Activated CD4-positive, alpha-beta T cell treated with anti-CD3 and anti-CD28 coated beads, Interleukin-10, Interleukin-2, amounts not matched to agents 100 ng/mL and 50 ng/mL, durations not matched to agents 16 hours and 8 hours (primary cell): ENCODE measurements at places on chromosomes 6 and 20.

DNA sequence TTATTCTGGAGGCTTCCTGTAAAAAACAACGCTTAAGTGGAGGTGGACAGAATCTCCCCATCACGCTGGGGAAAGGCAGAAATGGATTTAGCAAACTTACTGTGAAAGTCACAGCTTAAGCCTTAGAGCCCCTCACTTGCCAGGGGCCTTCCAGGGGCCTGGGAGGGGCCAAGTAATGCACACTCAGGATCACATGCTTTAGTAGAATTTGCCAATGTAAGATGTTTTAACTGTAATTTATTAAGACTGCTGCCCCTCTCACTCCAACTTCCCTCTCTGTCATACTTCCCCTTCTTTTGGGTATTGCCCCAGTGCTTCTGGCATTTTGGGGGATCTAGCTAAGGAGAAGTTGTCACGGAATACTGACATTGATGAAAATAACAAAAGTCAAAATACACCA, 12.6 kb upstream of the ADA start:
- DNase-seq: no peak

DNA sequence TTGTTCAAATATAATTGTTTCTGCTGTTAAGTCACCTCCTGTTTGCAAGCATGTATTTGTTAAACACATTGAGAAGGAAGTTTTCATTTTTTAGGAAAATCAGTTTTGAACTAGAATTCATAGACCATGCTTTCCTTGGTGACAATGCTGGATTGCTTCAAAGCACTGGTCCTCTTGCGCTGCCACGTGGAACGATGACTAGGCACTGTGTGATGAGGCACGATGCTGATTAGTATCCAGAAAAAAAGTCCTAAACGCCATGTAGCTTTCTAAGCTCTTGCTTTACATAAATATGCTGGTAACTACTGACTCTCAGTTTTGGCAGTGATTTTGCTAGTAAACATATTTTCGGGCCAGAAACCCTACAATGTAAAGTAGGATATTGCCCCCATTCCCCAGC, 11.1 kb upstream of the EXOC2 start:
- DNase-seq: no peak

DNA sequence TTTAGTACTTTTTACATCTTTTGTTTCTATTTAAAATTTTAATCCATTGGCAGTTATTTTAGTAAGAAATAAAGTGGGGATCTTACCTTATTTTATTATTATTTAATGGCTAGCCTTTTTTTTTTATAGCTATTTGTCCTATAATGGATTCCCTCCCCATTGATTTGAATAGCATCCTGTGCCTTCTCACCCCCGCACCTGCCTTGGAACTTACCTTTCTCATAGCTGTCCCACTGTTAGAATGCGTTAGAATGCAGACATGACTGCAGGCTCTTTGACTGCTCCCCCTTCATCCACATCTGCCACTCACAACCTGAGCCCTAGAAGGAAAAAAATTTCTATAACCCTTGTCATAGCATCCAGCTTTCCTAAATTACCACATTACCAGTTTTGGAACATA, 9.1 kb downstream of the PKIB start:
- DNase-seq: no peak

GRCh38 chr20:43570496-43570895, 11.7 kb downstream of the SGK2 start:
- DNase-seq: no peak

DNA sequence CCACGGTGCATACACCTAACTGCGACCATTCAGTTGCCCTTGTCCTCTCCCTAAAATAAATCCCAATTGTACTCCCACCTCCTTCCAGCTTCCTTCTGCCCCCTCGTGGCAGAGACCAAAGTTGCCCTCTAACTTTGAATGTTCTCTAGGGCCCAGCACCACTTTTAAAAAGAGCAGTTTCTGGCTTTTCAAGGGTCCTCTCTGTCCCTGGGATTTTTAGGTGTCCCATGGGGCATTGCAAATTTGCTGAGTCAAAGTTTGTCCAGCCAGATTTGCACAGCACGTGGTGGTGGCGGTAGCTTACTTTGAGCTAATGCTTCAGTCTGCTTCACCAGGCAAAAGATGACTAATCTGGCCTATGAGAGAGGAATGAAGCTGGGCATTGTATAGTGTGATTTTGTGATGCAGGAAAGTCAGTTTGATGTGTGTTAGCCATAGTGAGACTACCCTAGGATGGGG, 100.2 kb downstream of the PERP start:
- DNase-seq: peak; percentile 37

GRCh38 chr6:147222160-147222838, 18.1 kb downstream of the STXBP5 start:
- no peak for DNase-seq

DNA sequence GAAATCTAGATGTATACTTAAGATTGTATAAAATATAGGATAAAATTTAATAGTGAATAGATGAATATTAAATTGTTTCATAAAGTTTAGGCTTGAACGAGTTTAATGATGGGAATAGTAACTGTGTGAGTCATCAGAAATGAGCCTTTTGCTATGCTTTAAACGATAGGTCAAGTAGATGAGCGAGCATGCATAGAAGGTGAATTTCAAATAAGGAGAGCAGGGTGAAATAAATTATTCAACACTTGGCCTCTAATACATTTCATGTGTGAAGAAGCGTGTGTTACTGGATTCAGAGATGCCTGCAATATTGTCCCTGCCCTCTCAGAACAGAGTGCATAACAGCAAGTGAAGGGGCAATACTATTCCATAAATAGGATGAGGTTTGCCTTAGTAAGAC, 74.4 kb upstream of the EYA4 start:
- DNase-seq: no peak

- DNase-seq: no peak
These were observed 326.7 kb upstream of the NOX3 start for GRCh38 chr6:155782320-155782731.

DNA sequence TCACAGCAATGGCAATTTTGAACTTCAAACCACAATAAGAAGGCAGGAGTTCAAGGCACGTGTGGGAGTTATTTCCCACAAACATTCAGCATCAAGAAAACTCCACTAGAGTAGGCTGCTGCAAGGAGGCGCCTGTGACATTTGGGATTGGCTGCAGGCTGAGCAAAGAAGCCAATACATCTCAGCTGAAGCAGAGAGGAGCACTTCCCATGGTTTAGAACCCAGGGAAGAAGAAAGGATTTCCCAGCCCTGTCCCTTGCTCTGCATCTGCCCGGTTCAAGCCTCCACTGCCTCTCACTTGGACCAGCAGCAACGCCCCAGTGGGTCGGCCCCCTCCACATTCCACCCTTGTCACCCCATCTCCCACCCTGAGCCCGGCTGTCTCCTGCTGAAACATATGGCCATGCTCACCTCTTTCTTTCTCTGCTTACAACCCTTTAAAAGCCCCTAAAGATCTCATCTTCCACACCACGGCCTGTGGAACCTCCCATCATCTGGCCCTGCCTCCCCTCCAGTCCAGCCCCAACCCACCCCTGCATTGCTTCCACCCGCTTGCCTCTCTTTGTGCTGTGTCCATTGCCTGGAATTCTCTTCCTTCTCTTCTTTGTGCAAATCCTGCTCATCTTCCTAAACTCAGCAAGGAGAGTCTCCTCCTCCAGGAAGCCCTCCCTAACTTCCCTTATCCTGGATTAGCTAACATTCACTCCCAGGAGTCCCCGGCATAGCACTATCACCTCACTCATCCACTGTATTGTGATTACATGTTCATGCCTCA, 128.3 kb downstream of the ANKRD60 start:
- no peak for DNase-seq

DNA sequence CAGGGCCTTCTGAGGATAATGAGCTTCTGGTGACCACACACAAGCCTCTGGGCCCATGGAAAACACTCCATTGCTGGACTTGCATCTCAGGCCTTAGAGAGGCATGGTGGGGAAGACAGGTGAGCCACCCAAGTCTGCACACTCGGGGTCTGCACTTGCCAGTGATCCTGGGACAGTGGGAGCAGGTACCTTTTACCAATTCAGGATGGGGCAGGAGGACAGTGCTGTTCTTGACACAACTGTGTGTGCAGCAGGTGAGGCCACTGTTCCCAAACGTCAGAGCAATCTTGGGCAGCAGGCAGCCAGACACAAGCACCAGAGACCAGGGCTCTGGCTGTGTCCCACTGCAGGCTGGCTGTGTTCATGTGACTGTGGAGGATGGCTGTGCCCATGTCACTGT, 221.3 kb downstream of the ERMARD start:
- no peak for DNase-seq

DNA sequence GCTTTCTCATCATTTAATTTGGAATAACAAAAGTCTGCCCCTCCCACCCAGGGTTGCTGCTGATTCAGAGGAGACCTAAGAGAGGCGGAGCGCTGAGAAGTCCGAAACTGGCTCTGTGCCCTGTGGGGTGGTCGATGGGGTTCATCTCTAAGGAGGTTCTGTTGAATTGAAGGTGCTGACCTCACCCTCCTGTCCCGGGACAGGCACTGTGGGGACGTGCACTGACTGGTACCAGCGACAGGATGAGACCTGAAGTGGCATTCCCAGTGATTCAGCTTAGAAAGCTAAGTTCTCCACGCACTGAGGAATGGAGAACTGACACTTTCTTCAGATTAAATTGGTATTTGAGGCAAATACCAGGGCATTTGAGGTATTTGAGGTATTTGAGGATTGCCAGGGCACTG, 1.3 kb downstream of the GUCA1B start:
- DNase-seq: no peak

GRCh38 chr6:111829998-111830397, 43.3 kb downstream of the FYN start:
- DNase-seq: no peak

DNA sequence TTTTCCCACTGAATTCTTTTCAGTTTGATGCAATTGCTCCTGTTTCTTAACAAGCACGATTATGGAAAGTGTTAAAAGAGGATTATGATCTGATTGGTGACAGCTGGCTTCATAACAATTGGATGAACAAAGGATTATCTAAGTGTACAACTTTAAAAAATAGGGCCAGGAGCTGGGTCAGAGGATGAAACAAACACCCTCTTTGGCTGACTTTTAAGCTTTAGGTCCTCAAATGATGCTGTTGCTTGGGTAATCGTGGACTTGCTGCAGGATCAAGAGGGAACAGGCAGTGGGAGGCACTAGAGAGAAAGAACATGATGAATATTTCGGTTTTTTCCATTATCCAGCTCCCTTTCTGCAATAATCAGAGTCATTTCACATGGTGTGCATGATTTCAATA, 35.5 kb upstream of the TMX4 start:
- no peak for DNase-seq

- DNase-seq: no peak
These were observed 108.2 kb downstream of the UST start for GRCh38 chr6:148854992-148855391.

DNA sequence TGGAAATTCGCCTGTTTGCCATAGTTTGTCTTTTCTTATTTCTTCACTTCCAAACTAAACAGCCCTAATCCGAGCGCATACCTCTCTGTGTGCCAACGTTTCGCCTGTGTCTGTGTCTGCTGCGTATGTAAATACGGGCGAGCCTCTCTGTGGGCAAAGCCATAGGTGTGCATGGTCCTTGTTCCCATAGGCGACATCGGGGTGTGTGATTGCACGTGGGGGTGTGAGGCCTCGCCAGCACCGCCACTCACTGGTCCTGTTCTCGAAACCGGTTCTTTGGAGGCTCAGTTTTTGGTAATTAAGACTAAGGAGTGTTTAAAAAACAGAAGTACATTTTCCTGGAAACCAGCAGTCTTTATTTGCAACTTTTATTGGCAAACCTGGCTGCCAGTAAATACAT, 6.0 kb upstream of the FOXC1 start:
- DNase-seq: no peak

DNA sequence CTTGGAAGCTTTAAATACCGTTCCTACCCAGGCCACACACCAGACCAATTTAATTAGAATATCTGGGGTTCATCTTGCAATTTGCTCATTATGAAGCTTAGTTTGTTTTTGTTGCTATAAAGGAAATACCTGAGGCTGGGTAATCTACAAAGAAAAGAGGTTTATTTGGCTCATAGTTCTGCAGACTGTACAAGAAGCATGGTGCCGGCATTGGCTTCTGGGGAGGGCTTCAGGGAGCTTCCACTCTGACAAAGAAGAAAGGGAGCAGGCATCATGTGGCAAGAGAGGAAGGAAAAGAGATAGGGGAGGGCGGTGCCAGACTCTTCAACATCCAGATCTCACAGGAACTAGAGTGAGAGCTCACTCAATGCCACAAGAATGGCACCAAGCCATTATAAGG, 73.6 kb downstream of the RNF182 start:
- no peak for DNase-seq

GRCh38 chr6:131125431-131125830, 9.8 kb upstream of the AKAP7 start:
- no peak for DNase-seq

DNA sequence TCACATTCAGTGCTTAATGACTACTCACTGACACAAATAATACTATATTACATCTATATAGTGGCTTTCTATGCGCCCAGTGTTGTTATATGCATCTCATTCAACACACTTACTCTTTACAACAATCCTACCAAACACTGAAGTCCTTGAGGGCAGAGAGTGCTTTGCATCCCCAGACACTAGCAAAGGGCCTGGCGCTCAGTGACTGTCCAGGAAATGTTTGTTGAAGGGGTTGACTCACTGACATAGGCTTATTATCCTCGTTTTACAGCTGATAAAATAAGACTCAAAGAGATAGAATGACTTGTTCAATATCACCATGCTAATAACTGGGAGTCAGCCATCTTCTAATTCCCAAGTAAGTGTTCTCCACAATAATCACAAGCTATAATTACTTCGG, 163.3 kb downstream of the ARHGAP18 start:
- no peak for DNase-seq

- DNase-seq: no peak
These were observed 10.5 kb upstream of the CCR6 start for GRCh38 chr6:167112421-167112820.

DNA sequence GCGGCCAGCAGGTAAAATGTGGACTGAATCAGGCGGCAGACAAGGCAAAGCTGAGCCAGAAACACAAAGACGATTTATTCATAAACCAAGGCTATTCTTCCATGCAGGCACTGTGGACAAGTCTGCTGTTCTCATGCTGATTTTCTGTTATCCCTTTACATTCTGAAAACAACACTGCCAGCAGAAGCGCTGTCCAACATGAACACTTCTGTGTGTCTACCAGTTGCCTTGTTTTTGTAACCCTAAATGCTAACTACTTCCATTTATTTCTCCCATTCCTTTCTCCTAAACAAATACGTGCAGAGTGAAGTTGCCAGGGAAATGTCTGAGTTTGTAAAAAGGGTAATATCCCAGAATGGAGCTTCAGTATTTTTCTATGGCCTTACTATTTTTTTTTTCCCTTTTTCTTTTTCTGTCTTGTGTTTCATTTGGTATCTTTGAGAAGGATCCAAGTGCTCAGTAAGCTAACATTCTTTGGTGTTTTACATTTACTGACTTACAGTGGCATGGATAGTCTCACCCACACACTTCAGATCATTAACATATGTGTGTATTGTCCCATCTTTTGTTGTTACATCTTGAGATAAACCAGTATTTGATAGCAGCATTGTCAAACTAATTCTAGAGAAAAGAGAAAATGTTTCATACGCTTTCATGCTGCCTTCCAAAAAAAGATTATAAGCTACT, 1308.9 kb upstream of the MAP3K7 start:
- DNase-seq: no peak
